ENCODE measurements at places on chromosomes 1 and 21. TPM values are rescaled to one million over a fixed set of nuclear protein-coding genes. Genes with fewer than 3 reads are reported as not detected.

The PDZK1IP1 gene
- total RNA-seq = not detected

The RGS5 gene
- 4.3 TPM for total RNA-seq

The CD247 gene
- total RNA-seq = 336 TPM

The KCNJ15 gene
- total RNA-seq = not detected

The LIPI gene
- total RNA-seq = not detected

The FLVCR1 gene
- 10.9 TPM for total RNA-seq

The LCE2B gene
- not detected for total RNA-seq

The KRTAP21-2 gene
- not detected for total RNA-seq

The RNU1-3 gene
- 3,337 TPM for total RNA-seq

The USP21 gene
- total RNA-seq = 38.0 TPM

The MLLT11 gene
- total RNA-seq = 4.2 TPM

The HTR6 gene
- not detected for total RNA-seq

The HIVEP3 gene
- total RNA-seq = 18.7 TPM

The ADGRB2 gene
- total RNA-seq = 4.3 TPM

The C1orf141 gene
- total RNA-seq = not detected

The TFF2 gene
- total RNA-seq = not detected

The CHD1L gene
- total RNA-seq = 35.1 TPM

The PKP1 gene
- total RNA-seq = not detected

The SLC1A7 gene
- total RNA-seq = not detected

The MMP23B gene
- total RNA-seq = 3.1 TPM

The OR2T11 gene
- total RNA-seq = not detected

The ATP1A4 gene
- total RNA-seq = not detected

The NPPA gene
- not detected for total RNA-seq

The KCTD3 gene
- 5.4 TPM for total RNA-seq

The RO60 gene
- 51.4 TPM for total RNA-seq

The KIRREL1 gene
- total RNA-seq = not detected

The PROK1 gene
- total RNA-seq = not detected

The TRAF3IP3 gene
- 303 TPM for total RNA-seq

The ARHGEF10L gene
- 0.59 TPM for total RNA-seq

The OR10Z1 gene
- not detected for total RNA-seq

The KCNH1 gene
- not detected for total RNA-seq

The SPRR2A gene
- total RNA-seq = not detected

The LCK gene
- 480 TPM for total RNA-seq

The MED8 gene
- total RNA-seq = 30.1 TPM

The NIT1 gene
- total RNA-seq = 23.3 TPM

The ST6GALNAC3 gene
- 2.4 TPM for total RNA-seq

The PCAT6 gene
- total RNA-seq = not detected

The URB2 gene
- total RNA-seq = 10.3 TPM

The ANGPTL3 gene
- not detected for total RNA-seq

The SPRR3 gene
- not detected for total RNA-seq

The LCE6A gene
- not detected for total RNA-seq

The PPIAL4G gene
- total RNA-seq = 0.37 TPM

The FCGR1A gene
- total RNA-seq = 0.21 TPM

The PROX1 gene
- not detected for total RNA-seq

The LCE1D gene
- not detected for total RNA-seq

The SEMA4A gene
- 48.6 TPM for total RNA-seq

The LGR6 gene
- 0.95 TPM for total RNA-seq

The SH3BGR gene
- 2.2 TPM for total RNA-seq

The KPRP gene
- not detected for total RNA-seq

The CD160 gene
- 12.0 TPM for total RNA-seq

The KDF1 gene
- total RNA-seq = 1.7 TPM

Data from naive thymus-derived CD4-positive, alpha-beta T cell (primary cell).